ENCODE measurements at places on chromosomes 4 and X.

- DNase-seq, result no peak
These were observed 2.6 kb downstream of the NAF1 start for GRCh38 chr4:163164110-163164509.

GRCh38 chr4:15457406-15458201 lies 12.1 kb upstream of the CC2D2A start:
- DNase-seq, result no peak

DNA sequence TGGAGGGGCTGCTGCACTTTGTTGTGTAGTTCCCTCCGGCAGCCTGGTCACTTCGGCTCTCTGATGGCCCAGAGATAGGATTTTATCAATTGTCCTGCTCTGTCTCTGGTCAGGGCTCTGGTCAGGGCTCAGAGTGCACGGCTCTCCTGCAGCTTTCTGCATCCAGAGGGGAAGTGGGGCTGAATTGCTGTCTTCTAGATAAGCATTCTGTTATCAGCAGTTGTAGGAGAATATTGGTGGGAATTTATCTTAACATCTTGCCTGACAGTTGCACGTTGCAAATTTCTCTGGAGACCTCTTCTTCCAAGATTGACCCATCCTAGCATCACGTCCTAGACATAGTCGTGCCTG lies 62.8 kb downstream of the FAM193A start:
- DNase-seq, result no peak

DNA sequence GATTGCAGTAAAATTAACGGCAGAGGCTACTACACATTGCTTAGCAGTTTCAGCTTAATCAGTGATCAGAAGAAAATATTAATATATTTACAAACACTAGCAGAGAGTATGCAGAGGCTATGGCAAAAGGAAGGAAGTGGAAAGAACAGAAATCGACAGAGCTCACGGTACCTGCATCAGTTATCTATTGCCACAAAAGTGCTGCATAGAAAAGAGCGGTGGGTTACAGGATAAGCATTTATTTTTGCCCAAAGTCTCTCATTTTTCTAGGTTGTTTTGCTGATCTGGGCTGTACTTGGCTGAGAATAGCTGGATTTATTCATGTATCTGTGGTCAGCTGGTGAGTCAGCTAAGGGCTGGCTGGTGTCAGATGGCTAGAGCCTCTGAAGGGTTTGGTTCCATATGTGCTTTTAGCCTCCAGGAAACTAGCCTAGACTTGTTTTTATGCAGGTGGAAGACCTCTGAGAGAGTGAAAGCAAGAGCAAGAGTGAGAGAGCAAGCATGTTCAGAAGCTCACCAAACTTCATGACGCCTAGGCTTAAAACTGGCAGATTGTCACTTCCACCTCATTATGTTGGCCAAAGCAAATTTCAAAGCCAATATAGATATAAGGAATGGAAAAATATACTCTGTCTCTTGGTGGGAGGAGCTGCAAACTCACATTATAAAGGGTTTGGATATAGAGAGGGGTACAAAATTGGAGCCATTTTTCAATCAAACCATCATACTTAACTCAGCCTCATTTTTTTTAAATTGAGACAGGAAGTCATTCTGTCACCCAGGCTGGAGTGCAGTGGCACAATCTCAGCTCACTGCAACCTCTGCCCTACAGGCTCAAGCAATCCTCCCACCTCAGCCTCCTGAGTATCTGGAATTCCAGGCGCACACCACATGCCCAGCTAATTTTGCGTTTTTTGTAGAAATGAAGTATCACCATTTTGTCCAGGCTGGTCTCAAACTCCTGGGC lies 153.2 kb upstream of the RPL34 start:
- no peak for DNase-seq

- DNase-seq, result no peak
These were observed 53.3 kb upstream of the GRPEL1 start for GRCh38 chr4:7121174-7121573.

GRCh38 chr4:81625422-81626417 lies 154.0 kb upstream of the RASGEF1B start:
- DNase-seq, result no peak

- no peak for DNase-seq
These were observed 83.1 kb downstream of the PPEF2 start for GRCh38 chr4:75819121-75819520.

DNA sequence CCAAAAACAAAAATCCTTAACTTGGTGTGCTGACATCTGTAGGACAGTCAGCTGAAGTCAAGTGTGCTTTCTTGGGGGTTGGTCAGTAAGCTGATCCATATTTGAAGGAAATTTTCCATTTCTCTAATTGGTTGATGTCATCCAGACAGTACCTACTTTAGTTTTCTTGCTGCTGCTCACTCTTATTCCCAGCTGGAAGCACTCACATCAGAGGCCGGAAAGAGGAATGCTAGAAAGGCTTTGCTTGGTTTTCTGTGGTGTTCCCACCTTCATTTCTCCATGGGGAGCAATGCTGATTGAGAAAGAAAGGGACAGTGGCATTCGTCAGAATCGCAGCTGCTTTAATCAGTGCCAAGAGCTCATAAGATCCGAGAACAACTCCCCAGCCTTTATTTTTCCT lies 227.0 kb downstream of the C4orf33 start:
- DNase-seq, result no peak

DNA sequence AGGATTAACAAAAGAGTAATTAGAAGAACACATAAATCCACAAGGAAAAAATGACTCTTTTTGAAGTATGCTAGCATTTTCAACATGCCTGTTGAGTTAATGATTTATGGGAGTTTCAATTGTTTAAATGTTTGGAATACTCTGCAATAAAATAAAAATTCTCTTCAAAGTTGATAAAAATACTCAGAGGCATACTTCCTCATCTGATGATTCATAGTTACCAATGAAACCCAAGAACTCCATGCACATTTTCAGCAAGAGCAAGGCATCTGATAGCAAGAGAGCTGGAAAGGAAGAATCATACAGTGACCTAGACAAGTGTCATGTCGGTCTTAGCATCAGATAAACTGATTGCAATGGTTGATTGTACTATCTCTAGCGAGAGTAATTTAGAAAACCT lies 443.7 kb upstream of the ATOH1 start:
- DNase-seq, result no peak

DNA sequence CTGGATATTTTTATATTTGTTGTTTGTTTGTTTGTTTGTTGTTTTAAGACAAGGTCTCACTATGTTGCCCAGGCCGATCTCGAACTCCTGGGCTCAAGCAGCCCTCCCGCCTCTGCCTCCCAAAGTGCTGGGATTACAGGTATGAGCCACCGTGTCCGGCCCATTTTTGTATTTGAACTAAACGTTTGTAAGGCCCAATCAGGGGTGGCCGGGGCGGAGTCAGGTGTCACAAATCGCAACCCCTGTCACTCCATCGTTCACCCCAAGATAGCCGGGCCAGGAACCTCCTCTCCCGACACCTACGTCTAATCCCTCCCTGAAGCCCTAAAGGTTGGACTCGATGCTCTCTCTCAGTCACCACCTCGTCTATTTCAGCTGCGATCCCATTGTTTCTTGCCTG lies 722 bp upstream of the EFHC2 start:
- DNase-seq, result peak; percentile 9

GRCh38 chr4:87118421-87118820 lies 102.0 kb downstream of the KLHL8 start:
- no peak for DNase-seq

DNA sequence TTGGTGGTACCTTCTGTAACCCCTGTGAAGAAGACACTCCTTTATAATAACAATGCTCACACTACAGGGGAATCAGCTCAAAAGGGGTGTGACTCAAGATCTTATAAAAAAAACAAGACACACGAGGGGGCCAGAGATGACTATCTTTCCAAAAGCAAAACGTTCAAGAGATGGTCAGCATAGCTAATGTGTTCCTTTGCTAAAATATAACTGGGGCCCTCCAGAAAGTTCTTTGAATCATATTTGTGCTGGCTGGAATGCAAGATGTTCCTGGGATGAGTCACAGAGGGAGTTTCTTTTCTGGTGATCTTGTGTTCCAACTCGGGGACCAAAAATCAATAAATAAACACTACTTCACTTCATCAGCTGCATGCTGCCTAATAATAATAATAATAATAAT lies 46.5 kb downstream of the RAI2 start:
- DNase-seq, result no peak

GRCh38 chr4:37415845-37416369 lies 171.4 kb downstream of the NWD2 start:
- no peak for DNase-seq

DNA sequence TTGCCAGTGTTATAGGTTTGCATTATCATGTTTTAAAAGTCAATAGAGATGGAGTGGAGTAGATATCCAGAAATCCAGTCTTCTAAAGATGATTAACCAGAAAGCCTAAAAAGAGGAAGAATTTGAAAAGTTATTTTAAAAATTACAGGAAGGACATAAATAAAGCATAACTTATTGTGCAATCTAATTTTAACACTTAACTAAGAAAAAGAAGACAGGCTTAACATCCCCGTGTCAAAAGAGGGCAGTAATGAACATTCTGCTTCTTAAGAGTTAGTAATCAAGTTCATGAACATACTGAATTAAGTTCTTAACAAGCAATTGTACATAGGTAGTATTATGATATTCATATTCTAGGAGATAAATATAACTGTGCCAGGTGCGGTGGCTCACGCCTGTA lies 39.3 kb downstream of the ELF2 start:
- DNase-seq, result no peak

- DNase-seq, result no peak
These were observed 10.5 kb upstream of the FGF16 start for GRCh38 chrX:77436682-77437081.

DNA sequence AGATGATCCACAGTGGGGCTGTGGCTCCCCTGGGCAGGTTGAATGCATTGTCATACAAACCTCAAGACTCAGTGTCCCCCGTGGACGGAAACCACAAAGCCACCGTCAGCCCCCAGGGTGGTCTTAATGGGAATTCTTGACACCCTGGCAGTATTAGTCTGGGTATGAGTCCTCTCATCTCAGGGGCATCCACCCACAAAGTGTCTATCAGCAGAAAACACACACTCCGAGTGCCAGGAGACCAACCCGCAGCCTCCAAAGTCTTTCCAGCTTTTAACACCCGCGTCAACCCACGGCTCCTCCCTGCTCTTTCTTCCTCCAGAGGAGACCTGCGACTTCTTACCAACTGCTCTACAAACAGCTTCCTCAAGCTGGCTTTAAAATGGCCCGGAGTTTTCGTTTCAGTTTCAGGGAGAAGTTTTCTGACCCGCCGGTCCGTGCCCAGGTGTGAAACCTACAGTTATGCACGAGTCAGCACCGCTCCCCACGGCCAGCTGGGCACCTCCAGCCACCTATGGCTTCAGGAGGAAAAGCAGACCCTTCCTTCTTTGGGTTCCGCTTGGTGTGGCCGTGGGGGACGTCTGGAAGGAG lies 14.4 kb upstream of the ASMTL start:
- no peak for DNase-seq

DNA sequence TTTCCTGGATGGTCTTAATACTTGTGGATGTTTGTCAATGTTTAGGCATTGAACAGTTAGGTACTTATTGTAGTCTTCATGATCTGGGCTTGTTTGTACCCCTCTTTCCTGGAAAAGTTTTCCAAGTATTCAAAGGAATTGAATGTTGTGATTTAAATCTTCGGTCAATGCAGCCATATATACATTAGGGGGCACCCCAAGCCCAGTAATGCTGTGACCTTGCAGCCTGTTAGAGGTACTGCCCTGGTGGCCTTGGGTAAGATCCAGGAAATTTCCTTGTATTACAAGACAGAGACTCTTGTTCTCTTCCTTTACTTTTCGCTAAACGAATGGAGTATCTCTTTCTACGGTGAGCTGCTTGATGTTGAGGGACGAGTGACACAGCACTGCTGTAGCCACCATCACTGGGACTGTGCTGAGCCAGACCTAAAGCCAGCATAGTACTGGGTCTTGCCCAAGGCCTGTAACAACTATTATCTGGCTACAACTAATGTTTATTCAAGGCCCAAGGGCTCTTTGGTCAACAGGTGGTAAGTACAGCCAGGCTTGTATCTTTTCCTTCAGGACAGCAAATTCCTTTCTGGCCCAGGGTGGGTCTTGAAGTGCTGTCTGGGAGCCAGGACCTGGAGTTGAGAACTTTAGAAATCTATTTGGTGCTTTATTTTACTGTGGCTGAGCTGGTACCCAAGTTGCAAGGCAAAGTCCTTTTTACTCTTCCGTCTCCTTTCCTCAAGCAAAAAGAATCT lies 118.3 kb upstream of the ATOH1 start:
- no peak for DNase-seq

- DNase-seq, result no peak
These were observed 3.8 kb downstream of the ANKRD50 start for GRCh38 chr4:124708517-124709300.

GRCh38 chrX:133495464-133496391 lies 80.4 kb upstream of the GPC4 start:
- DNase-seq, result no peak

DNA sequence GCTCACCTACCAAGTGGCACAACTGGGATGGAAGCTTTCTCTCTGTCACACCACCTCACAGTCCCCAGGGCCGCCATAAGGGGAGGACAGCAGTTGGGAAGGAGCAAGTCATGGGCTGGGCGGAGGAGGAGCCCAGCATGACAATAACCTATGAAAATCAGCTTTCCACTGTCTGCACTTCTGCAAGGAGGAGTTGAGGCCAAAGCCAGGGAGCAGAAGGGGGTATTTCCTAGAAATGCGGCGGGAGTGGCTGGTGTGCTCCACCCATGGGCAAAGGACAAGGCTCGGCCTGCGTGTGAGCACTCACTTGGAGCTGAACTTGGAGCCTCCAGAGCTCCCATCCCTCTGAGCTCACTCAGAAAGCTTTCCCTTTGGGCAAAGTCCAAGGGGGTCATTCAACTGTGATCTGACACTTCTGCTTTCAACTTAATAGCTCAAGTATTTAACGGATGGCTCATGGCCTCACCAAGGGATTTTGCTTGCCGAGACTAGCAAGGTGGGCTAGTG lies 18.5 kb downstream of the APLN start:
- no peak for DNase-seq

DNA sequence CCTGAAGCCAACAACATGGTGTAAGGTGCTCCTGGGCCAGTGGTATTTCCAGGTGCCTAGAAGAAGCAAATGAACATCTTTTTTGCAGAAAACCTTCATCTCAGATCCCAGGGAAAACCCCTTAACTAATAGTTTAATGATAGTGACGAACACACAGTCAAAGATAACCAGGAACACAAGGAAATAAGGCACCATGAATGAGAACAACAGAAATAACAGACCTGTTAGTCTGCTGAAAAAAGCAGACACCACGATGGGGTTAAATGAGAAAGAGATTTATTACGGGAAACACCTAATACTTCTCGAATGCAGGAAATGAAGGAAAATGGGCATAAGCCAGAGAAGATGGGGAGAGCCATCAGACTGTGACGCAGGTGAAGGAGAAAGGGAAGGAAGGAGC lies 30.6 kb upstream of the WWC2 start:
- DNase-seq, result no peak

GRCh38 chrX:139198936-139199335 lies 331.6 kb upstream of the F9 start:
- DNase-seq, result no peak

DNA sequence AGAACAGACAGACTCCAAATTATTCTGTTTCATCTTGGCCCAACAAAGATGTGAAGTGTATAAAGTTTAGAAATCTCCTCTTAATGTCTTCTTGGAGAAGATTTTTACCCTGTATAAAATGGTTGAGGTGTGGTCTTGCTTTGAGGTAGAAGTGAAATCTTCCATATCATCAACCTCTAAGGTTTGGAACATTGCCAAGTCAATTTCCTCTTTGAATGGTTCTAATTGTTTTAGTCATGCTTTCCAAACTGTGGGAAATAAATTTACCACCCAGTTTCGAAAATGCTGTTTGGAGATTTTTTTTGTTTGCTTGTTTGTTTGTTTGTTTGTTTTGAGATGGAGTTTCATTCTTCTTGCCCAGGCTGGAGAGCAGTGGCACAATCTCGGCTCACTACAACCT lies 174.1 kb upstream of the ADAMTS3 start:
- no peak for DNase-seq
